T-helper 17 cell (primary cell): ENCODE measurements at places on chromosomes 2 and 18. TPM values are rescaled to one million over a fixed set of nuclear protein-coding genes. Genes with fewer than 3 reads are reported as not detected.

DNA sequence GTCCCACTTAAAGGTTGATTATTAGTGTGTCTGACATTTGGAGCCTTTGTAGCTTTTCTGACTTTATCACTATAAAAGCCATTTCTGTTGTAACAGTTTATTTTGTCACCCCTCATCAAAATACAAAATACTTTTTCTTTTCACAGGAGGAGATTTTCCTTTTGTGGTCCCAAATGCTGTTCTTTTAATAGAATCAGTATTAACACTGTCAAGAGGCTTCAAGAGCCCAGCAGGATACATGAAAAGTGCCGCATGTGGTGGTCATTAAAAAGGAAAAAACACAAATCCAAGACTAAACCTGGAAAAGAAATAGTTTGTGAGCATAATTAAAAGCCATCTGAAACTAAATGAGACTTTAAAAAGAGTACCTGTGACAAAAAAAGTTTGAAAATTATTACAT is 515.7 kb downstream of the DCDC2C start:
- no peak for DNase-seq

- DNase-seq, result no peak
Measured at GRCh38 chr2:28225473-28226080, 167.1 kb upstream of the FOSL2 start.

DNA sequence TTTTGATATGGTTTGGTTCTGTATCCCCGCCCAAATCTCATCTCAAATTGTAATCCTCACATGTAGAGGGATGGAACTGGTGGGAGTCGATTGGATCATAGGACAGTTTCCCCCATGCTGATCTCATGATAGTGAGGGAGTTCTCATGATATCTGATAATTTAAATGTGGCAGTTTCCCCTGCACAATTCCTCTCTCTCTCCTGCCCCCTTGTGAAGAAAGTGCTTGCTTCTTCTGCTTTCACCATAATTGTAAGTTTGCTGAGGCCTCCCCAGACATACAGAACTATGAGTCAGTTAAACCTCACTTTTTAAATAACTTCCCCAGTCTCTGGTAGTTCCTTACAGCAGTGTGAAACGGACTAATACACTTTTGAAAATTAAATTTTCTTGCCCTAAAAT is 12.3 kb upstream of the KCNJ3 start:
- no peak for DNase-seq

- DNase-seq, result no peak
Measured at GRCh38 chr18:9928646-9929259, 14.9 kb downstream of the VAPA start.

GRCh38 chr18:72410399-72410798 is 133.7 kb downstream of the CBLN2 start:
- no peak for DNase-seq

GRCh38 chr2:217899231-217900009 is 103.4 kb downstream of the TNS1 start:
- DNase-seq, result no peak

DNA sequence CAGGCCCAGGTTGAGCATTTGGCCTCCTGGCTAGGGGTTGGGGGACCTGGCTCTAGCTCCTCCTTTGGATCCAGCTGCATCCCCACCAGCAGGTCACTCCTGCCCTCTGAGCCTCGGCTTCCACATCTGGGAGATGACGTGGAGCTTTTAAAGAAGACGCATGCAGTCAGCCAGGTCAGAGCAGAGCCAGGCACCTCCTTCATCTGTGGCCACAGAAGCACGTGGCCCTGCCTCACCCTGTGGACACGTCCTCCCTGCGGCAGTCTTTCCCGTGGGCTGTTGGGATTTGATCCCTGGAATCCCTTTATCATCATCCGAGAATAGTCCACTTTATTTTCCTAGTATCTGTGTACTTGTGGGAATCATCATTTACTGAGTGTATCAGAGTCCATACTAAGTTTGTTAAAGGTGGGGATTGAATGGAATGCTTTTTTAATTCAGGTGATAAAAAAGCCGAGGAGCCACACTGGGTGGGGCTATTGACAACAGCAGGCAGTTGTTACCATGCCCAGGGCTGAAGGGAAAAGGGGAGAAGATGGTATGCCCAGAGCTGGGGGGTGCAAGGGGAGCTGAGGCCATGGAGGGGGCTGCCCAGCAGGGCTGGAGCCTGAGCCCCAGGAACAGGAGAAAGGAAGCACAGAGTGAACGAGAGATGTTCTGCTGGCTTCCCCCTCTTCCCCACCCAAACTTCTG is 170.1 kb downstream of the LAMA1 start:
- no peak for DNase-seq

DNA sequence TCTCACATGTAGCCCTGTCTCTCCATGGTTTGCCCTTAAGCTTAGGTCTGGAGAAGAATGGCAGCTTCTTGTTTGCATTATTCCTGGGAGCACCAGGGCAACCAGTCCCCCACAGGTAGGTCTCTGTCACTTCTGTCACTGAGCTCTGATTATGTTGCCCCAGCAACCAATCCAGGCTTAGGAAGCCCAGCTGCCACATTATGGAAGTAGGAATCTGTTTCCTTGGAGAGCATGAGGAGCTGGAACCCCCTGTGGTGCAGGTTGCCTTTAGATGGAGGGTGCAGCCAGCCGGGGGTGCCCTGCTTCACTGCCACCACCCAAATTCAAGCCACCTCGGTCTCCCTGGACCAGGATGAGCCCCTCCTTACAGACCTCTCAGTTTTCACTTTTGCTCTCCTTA is 4.8 kb downstream of the RESP18 start:
- DNase-seq, result no peak

DNA sequence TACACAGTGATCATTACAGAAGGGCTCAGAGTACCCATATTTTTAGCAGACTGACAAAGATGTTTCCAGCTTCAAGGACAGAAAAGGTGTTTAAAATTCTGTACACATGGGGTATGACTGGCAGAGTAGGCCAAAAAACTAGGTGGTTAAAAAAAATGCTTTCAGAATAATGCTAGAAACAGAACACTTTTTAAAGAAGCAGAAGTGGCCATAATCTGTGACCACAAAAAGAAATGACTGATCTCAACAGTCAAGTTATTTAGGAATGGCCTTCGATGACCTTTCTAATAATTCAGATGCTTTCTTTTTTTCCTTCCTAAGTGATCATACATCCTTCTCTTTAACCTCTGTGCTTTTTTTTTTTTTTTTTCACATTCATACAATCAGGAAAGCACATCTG is 4.1 kb upstream of the AQP4 start:
- no peak for DNase-seq

- DNase-seq, result no peak
Measured at GRCh38 chr2:49948091-49948490, 793.8 kb upstream of the FSHR start.

GRCh38 chr2:182359990-182360662 is 66.7 kb downstream of the PDE1A start:
- DNase-seq, result no peak

- DNase-seq, result no peak
Measured at GRCh38 chr2:82790206-82791021, 1668.7 kb downstream of the SUCLG1 start.

- no peak for DNase-seq
Measured at GRCh38 chr2:171964308-171964707, 35.4 kb upstream of the METAP1D start.

- no peak for DNase-seq
Measured at GRCh38 chr2:221514305-221515040, 57.6 kb downstream of the EPHA4 start.

DNA sequence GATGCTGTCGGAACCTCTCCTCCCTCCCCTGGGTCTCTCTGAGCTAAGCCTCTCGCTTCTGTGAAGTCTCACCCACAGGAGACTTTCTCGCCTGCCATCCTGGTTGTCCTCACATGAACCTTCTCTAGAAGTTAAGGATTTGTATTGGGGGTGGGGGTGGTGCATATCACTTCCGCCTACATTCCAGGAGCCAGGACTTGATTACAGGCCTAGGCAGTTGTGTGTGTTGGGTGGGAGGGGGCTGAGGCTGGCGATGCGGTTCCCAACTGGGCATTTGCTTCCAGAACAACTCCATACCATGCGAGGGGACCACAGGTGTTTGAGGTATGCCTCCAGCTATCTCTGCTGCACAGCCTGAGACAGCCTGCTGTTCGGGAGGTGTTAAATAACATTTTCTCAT is 56.8 kb upstream of the MGAT4A start:
- DNase-seq, result no peak

DNA sequence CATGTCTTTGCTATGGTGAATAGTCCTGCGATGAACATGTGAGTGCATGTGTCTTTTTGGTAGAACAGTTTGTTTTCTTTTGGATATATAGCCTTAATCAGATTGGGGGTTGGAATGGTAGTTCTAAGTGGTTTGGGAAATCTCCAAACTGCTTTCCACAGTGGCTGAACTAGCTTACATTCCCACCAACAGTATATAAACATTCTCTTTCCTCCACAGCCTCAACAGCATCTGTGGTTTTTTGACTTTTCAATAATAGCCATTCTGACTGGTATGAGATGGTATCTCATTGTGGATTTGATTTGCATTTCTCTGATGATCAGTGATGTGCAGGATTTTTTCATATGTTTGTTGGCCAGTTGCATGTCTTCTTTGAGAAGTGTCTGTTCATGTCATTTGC is 112.2 kb upstream of the SESTD1 start:
- DNase-seq, result no peak

- no peak for DNase-seq
Measured at GRCh38 chr2:118110310-118110709, 22.0 kb downstream of the INSIG2 start.

- no peak for DNase-seq
Measured at GRCh38 chr2:118246079-118246478, 157.8 kb downstream of the INSIG2 start.

- DNase-seq, result no peak
Measured at GRCh38 chr2:84829693-84830092, 51.2 kb downstream of the TRABD2A start.

- DNase-seq, result no peak
Measured at GRCh38 chr18:24408496-24408895, 10.9 kb upstream of the OSBPL1A start.

DNA sequence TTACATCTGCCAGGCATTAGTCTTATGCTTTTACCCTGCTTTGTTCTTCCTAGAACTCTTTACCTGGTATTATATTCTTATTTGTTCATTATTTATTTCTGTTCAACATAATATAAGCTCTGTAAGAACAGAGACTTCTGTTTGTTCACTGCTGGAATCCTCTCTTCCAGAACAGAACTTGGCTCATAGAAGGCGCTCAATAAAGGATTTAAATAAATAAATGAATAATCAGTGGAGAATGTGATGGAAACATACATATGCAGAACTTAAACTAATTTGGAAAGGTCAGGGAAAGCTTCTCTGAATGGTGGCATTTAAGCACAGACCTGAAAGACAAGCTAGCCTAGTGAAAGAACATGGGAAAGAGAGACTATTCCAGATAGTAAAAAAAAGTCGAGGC is 24.3 kb downstream of the NCKAP1 start:
- no peak for DNase-seq

Gene IL18RAP
- total RNA-seq, result 6.0 TPM

Gene FOXD4L1
- 0.10 TPM for total RNA-seq

Gene TCF7L1
- 0.12 TPM for total RNA-seq

Gene CYP26B1
- total RNA-seq, result not detected

Gene SERPINB12
- not detected for total RNA-seq

Gene ACADL
- total RNA-seq, result not detected

Gene PPP3R1
- 83.9 TPM for total RNA-seq

Gene EN1
- total RNA-seq, result not detected

Gene SPATA3
- total RNA-seq, result not detected

Gene MEP1B
- total RNA-seq, result 0.29 TPM

Gene C2orf81
- 3.3 TPM for total RNA-seq

Gene CIB4
- total RNA-seq, result not detected

Gene PDK1
- 34.0 TPM for total RNA-seq

Gene SF3B6
- total RNA-seq, result 51.5 TPM
